ENCODE measurements at places on chromosomes 2 and 18.

- no peak for DNase-seq
These were observed 104.3 kb downstream of the AGPS start for GRCh38 chr2:177496921-177497320.

DNA sequence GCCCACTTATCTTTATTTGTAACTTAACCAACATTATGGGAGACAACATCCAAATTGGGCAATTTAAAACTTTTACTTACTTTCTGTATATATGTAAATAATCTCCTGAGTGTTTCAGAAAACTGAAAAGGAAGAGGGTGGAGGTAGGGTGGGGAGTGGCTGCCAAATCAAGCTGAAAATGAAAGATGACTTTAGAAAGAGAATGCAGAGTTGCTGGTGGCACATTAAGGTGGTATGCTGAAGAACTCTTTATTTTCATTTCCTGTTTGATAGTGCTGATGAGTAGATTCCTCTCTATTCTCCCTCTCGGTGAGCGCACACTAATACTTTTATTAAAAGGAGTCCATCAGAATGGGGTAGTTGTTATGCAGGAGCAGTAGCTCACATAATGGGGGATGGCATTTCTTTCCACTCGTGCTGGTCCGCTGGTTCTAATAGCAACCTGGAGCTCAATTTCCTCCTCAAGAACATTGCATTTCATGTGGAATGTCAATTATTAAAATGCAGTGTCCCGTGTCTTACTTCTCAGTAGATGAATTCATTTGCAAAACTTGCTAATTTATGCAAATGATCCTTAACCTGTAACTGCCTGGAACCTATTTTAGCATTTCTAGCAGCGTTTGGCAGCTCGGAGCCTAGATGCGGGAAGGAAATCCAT is 466.9 kb upstream of the HNRNPA3 start:
- no peak for DNase-seq

- no peak for DNase-seq
These were observed 453.8 kb downstream of the CDH2 start for GRCh38 chr18:27723168-27723567.

DNA sequence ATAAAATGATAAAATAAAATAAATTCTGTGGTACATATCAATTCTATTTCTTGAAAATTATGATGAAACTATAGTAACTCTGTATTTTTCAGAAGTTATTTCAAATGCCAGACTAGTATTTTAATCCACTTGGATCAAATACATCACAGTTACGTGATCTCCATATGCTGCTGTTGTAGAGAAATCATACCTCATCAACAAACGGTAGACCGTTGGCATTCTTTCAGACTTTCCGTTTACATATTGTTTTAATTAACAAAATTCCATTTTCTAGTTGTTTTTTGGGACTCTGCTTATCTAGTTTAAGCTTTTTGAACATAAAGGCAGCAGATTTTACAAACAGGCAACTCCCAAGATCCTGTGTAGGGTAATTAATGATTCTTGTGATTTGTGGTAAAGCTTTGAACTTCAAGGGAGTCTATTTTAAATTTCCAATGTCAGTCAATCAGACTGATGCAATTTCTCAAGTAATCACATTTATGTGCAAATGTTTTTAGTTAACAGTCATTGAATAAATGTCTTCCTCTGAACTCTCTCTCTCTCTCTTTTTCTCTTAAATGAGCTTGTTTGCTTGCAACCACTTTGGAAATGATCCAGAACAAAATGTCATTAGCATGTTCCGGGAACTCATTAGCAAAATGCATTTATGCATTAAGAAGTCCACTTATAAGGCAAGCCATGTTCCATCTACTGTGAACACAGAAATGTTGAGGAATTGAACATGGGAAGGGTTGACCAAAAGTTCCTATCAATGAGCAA is 31.8 kb downstream of the NYAP2 start:
- no peak for DNase-seq

GRCh38 chr2:27931361-27931950 is 40.9 kb downstream of the BABAM2 start:
- DNase-seq = no peak

DNA sequence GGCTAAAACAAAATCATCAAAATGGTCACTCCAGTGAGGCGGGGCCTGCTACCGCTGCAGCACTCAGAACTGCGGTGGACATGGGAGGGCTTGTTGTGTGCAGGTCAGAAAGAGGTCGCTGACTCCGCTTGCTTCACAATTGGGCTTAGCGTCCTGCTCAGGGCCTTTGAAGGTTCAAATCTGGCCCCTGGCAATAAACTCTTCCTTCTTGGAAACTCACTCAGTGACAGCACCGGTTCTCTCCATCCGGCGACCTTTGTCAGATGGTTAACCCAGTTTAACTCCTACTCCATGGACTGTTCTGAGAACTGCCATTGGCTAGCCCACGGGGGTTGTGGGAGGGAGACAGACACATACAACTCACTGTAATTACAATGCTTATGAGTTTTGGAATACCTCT is 29.0 kb upstream of the LAPTM4A start:
- DNase-seq = no peak

DNA sequence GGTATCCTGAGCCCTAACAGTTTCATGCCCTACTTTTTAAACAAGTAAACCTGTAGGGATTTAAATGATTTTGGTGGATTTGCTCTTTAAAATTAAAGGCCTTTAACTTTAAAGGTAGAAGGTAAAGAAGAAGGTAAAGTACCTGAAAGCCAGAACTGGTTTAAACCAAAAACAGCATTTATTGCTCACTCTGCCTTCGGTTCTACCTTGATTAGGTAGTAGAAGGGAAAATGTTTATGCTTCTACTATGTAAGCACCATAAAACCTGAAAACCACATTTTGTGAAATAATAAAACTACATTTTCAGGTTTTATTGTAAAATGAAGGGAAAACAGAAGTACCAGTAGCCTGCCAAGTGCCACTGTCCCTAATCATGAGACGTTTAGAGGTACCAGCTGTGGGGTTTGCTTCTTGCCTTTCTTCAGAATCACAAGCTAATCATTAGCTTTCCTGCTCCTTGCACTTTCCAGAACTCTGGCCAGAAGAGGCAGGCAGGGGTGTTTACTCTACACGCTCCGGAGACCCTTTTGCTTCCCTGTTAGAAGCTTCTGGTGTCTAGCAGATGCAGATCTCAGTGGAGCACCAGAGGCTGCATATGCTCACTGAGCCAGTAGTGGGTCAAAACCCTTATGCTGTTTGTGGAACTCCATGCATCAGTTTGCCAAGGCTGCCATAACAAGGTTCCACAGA is 33.3 kb downstream of the RPIA start:
- DNase-seq = no peak

All from activated T-helper 1 cell treated with anti-CD3 and anti-CD28 coated beads, Interleukin-2, amount 50 U/mL, for 16 hours (primary cell).